ENCODE measurements at places on chromosomes 12 and 14. TPM values are rescaled to one million over a fixed set of nuclear protein-coding genes. Genes with fewer than 3 reads are reported as not detected.
A peak's percentile ranks its signal among the peaks of the same experiment; 100 is the strongest.

PPFIA2 gene
- 0.92 TPM for total RNA-seq

DNA sequence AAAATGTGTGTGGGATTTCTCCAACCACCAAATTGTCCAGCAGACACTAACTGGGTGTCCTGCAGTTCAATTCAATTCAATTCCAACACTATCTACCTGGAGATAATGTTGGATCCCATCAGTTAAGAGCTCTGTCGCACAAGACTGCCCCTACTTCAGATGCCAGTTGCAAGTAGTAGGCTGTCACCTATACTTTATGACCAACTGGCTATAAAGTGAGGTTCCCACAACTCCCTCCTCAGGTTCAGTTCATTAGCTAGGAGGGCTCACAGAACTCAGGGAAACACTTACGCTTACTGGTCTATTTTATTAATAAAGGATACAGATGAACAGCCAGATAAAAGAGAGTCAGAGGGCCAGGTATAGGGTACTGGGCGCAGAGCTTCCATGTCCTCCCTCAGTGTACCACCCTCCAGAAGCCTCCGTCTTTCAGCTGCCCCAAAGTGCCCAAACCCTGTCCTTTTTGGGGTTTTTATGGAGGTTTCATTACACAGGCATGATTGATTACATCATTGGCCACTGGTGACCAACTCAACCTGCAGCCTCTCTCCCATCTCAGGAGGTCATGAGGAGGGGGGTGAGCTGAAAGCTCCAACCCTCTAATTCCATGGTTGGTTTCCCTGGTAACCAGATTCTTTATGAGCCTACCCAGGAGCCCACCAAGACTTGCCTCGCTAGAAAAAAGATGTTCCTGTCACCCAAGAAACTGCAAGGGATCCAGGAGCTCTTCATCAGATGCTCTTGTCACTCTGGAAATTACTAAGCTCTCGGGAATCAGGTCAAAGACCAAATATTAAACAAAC is 7.5 kb upstream of the SERPINA5 start:
- H3K27ac ChIP-seq, result no peak overlapping the region
- no peaks in the 10 kb centered on the region for H3K27me3 ChIP-seq
- H3K36me3 ChIP-seq, result no peaks in the 10 kb centered on the region
- H3K4me3 ChIP-seq, result no peak overlapping the region
- no peaks in the 10 kb centered on the region for H3K4me1 ChIP-seq

GRCh38 chr14:103353362-103353761 is 19.3 kb downstream of the EIF5 start:
- no peak for DNase-seq
- H3K4me3 ChIP-seq, result no peak overlapping the region
- H3K36me3 ChIP-seq, result no peaks in the 10 kb centered on the region
- H3K27ac ChIP-seq, result no peak overlapping the region
- no peaks in the 10 kb centered on the region for H3K4me1 ChIP-seq
- H3K27me3 ChIP-seq, result no peaks in the 10 kb centered on the region

DNA sequence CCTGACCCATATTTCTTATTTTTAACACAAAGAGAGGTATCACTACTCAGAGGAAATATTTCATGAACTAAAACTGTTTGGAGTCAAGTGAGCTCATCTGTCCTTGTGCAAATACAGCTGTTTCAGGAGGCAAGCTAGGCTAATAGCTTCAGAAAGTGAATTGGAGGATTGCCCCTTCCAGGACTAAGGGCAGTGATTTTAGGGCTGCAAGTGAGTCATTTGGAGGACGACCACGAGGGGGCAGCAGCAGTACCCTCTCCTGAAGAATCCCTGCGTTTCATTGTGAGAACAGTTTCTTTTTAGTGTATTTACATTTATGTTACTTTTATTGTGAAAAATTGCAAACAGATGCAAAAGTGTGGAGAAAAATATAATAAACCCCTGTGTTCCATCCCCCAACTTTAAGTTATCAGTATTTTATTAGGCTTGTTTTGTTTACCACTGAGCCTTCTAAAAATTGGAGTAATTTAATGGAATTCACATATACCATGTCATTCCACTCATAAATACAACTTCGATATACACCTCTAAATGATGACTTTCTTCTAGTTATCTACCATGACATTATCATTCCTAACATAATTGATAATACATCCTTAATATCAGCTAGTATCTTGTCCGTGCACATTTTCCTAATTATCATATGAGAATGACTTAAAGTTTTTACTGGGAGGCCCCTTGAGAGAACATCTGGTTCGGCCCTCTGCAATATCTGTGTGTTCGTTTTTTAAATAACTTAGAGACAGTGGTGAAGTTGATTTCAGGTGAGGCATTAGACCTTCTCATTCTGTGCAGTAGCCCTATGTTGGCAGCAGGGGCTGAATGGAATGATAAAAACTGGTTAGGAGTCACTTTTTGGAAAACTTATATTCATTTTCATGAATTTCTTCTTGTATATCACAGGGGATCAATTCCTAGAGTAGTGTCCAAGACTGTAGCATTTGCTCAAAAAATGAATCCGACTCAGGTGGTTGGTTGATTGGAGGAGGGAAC is 13.7 kb downstream of the FOXJ2 start:
- H3K27me3 ChIP-seq, result no peaks in the 10 kb centered on the region
- H3K4me1 ChIP-seq, result peaks cover 2% of the 10 kb centered on the region
- H3K36me3 ChIP-seq, result peaks cover 83% of the 10 kb centered on the region
- H3K27ac ChIP-seq, result no peak overlapping the region
- H3K4me3 ChIP-seq, result no peak overlapping the region
- DNase-seq, result peak; percentile 91

DNA sequence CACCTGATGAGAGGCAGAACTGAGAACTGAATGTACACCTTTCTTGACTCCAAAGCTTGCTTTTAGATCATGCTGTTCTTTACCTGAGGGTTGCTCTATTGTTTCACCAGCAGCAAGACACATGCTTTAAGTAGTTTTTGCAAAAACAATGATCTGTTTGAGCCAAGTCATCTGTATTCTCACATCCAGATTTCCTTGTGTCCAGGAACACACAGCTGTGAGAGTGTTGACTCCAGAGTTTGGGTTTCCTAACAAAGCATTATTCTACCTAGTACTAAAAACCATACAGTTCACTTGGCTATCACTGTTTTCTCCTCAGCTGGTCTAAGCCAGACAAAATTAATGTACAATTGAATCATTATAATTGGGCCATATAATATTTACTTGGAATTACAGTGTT is 120.4 kb downstream of the STAB2 start:
- no peaks in the 10 kb centered on the region for H3K27me3 ChIP-seq
- no peak overlapping the region for H3K27ac ChIP-seq
- no peak overlapping the region for H3K4me3 ChIP-seq
- no peak for DNase-seq
- H3K4me1 ChIP-seq, result no peaks in the 10 kb centered on the region
- peaks cover 49% of the 10 kb centered on the region for H3K36me3 ChIP-seq

- peak; percentile 78 for DNase-seq
- H3K4me1 ChIP-seq, result peaks cover 62% of the 10 kb centered on the region
- peak overlapping the region; percentile 100 for H3K27ac ChIP-seq
- H3K36me3 ChIP-seq, result no peaks in the 10 kb centered on the region
These were observed 1.9 kb downstream of the ATXN2 start for GRCh38 chr12:111596985-111597830.

- H3K4me3 ChIP-seq, result no peak overlapping the region
These were observed 318.2 kb downstream of the BCL11B start for GRCh38 chr14:98953551-98954348.

Data from spleen (tissue), 13 donors.